Amygdala (tissue), 56 donors: ENCODE measurements at places on chromosomes 16 and 17.

DNA sequence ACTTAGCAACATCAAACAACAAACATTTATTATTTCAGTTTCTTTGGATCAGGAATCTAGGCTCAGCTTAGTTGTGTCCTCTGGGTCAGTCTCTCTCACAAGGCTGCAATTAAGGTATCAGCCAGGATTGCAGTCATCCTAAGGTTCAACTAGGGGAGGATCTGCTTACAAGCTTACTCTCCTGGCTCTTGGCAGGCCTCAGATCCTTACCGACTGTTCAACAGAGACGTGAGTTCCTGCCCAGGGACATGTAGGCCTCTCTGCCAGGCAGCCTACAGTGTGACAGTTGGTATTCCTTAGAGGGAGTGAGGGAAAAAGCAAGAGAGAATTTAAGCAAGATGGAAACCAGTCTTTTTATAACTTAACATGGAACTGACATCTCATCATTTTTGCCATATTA, 294.0 kb downstream of the ZFHX3 start:
- DNase-seq = no peak

DNA sequence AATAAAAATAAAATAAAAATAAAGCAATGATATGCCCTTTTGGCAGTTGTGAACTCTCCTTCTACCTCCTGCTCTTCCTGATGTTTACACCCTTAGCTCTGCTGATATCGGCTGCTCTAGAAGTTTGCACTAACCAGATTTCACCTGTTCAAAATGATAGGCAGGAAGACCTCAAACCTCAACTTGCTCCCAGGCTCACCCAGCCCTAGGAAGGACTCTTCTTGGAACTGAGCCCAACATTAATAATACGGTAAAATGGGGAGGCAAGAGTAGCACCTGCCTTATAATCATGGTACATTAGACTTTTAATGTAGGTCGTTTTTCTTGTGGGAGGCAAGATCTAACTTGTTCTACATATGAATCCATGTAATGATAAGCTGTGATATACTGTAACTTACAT, 61.2 kb upstream of the MED13 start:
- no peak for DNase-seq

- no peak for DNase-seq
Measured at GRCh38 chr16:68488554-68488953, 40.2 kb upstream of the SMPD3 start.

- DNase-seq = no peak
Measured at GRCh38 chr16:66014221-66014620, 352.3 kb upstream of the CDH5 start.

GRCh38 chr17:8670421-8670820, 39.9 kb upstream of the MYH10 start:
- DNase-seq = no peak

GRCh38 chr16:57610611-57611010, 17.8 kb upstream of the ADGRG1 start:
- DNase-seq = no peak

GRCh38 chr17:60383379-60383778, 8.6 kb downstream of the USP32 start:
- DNase-seq = no peak

GRCh38 chr17:56497132-56497531, 96.4 kb upstream of the NOG start:
- DNase-seq = no peak

DNA sequence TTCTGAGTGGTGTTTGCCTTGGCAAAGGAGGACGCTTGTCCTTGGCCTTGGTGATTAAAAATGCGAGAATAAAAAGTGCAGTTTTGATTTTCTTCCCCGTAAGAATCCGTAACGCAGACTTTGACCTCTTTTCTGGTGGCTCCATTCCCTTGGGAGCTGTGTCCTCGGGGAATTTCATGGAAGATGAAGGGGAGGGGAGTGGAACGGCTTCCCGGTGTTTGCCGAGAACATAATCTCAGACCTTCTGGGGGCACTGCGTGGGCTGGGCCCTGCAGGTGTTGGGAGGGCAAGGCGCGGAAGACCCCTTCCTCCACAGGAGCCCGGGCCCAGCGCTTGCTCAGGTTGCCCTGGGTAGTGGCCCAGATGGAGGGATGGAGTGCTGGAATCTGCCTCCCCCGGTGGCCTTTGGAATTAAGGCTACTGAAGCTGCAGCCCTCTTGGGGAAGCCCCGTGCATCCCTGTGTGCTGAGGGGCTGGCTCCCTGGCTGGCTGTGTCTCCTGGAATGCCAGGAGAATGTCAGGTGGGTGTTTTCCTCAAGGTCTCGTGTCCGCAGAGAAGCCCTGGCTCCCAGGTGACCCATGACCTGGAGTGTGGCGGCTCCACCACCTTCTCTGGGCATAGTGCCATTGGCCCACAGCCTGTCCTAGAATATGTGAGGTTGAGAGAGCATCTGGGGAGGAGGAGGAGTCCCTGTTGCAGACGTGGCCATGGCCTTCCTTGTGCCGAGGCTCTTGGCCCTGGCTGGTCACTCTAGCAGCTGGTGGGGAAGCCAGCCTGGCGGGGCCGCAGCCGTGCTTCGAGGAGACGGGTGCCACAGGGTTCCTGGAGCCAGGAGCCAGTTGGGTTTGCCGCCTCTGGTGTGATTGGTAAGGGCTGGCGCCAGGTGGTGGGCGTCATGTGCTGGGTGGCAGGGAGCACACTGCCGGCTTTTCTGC, 3.1 kb downstream of the BAIAP2 start:
- DNase-seq = no peak

DNA sequence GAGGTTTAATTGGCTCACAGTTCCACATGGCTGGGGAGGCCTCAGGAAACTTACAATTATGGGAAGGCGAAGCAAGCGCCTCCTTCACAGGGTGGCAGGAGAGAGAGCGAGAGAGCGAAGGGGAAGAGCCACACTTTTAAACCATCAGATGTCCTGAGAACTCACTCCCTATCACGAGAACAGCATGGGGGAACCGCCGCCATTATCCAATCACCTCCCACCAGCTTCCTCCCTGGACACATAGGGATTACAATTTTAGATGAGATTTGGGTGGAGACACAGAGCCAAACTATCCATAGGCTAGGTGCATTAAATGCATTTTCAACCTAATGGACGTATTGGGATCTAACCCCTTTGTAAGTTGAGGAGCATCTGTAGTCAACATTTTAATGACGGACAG, 4.9 kb upstream of the ANKRD40 start:
- DNase-seq = no peak

DNA sequence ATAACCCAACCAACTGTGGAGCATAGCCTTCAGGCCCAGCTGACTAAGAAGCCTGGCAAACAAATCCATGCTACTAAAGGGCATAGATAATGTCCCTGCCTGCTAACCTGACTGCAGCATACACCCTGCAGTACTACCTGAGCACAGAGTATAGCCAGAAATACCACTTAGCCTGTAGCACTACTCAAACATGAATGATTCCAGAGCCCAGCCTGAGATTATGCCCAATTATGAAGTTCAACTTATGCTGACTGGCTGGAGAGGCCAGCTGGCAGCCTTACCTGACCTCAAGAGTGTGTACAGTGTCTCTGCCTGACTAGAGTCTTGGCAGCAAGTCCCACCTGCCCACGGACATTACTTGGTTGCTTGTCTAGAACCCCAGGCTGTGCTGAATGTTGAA, 1265.3 kb downstream of the CDH11 start:
- no peak for DNase-seq
